ENCODE measurements at places on chromosomes 2 and 18.

- no peak for DNase-seq
Observed at GRCh38 chr2:236337465-236338325, 73.5 kb upstream of the ASB18 start.

DNA sequence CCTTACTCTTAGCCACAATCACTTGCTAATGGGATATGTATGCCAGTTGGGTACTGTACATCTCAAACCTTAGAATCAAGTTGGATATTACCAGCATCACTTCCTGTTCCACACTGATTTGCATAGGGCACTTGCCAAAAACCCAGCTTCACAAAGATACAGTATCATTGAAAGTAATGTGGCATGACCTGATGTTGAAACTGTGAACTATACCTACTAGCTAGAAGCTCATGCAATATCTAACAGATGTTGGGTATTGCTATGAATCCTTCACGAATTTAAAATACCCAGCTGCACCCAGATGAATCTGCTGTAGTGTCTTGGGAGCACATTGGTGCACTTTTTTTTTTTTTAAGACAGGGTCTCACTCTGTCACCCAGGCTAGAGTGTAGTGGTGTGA is 6.5 kb upstream of the STAMBP start:
- no peak for DNase-seq

- no peak for DNase-seq
Observed at GRCh38 chr2:116718451-116718850, 1096.0 kb upstream of the DDX18 start.

- DNase-seq, result no peak
Observed at GRCh38 chr18:9055185-9055584, 47.3 kb upstream of the NDUFV2 start.

DNA sequence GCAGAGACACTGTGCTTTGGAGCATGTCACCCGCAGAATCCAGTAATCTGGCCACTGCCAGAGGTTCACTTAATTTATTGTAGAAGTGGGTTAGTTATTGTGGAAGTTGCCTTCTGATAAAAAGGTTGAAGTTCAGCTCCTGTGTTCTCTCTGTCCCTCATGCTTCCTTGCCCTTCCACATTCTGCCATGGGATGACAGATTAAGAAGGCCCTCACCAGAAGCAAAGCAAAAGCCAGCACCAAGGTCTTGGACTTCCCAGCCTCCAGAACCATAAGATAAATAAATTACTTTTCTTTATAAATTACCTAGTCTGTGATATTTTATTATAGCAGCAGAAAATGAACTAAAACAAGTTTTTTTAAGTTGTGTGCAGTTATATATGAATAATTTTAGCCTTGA is 145.0 kb upstream of the SH3BP4 start:
- no peak for DNase-seq

GRCh38 chr2:241989074-241989473 is 119.5 kb downstream of the RTP5 start:
- peak; percentile 57 for DNase-seq

GRCh38 chr18:66731890-66732289 is 128.0 kb upstream of the CDH19 start:
- DNase-seq, result no peak

DNA sequence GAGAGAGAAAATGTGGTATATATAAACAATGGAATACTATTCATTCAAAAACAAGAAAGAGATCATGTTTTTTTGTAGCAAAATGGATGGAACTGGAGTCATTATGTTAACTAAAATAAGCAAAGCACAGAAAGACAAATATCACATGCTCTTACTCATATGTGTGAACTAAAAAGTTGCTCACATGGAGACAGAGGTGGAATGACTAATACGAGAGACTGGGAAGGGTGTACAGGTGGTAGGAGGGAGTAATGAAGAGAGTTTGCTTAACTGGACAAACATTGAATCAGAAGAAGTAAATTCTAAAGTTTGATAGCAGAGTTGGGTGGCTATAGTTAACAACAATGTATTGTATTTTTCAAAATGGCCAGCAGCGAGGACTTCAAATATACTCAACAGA is 1080.7 kb upstream of the CHAC2 start:
- no peak for DNase-seq

DNA sequence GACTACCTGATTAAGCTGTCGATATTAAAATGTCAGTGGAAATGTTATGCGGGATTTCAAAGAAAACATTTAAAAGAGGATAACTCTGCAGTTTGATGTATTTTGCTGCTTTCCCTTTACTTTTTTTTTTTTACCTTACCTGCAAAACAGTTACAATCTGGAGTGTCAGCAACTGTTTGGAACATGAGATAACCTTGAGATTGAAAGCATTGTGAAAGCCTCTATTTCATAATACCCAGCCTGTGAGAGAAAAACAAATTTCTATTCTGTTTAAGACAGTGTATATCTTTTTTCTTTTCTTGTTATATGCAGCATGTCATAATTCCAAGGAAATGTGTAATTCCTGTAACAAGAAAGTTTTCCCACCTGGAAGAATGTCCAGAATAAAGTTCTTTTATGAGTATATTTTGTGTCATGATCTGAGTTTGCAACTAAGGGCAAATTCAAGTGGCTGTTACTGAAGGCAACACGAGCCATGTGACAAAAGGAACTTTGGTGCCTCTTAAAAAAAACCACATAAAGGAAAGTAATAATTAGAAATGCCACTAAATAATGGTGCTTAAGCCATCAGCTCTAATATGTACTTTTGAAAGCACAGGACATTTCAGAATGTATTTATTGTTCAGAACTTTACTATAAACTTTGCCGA is 297.0 kb upstream of the DSEL start:
- no peak for DNase-seq

DNA sequence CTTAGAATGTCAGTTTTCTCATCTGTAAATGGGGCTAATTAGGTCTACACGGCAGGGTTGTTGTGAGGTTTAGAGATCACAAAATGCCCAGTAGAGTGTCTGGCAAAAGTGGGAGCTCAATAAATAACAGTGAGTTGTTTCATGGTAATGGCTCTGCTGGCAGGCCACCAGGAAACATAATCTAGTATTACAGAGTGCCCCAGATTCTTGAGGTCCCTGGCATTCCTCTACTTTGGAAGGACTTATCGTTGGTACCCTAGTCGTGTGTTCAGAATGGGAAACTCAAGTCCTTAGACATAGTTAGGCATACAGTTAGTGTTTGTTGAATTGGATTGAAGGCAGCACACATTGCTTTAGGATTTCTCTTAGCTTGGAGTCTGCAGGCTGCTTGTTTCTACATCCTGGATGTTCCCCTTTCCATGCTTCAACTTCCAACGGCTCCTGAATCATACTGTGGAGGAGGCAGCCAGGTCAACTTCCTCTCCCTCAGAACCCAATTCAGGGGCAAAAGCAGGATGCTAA is 161.5 kb upstream of the FOSL2 start:
- no peak for DNase-seq

DNA sequence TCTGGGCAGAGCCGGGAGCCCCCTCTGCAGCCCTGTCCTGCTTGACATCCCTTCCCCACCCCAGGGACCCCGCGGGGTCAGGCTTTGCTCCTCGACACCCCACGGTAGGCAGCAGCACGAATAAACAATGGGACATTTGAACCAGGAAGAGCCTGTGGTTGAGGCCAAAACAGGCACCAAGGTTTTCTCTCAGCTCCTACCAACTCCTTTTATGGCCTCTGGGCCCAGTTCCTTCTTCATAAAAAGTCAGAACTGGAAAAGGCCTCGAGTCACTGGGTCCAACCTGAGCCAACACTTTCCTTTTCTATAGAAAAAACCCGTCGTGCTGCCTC is 20.6 kb downstream of the TEX44 start:
- DNase-seq, result no peak

- DNase-seq, result no peak
Observed at GRCh38 chr2:162242586-162243280, 512 bp downstream of the FAP start.

- DNase-seq, result no peak
Observed at GRCh38 chr2:48080534-48081316, 174.4 kb upstream of the FBXO11 start.

DNA sequence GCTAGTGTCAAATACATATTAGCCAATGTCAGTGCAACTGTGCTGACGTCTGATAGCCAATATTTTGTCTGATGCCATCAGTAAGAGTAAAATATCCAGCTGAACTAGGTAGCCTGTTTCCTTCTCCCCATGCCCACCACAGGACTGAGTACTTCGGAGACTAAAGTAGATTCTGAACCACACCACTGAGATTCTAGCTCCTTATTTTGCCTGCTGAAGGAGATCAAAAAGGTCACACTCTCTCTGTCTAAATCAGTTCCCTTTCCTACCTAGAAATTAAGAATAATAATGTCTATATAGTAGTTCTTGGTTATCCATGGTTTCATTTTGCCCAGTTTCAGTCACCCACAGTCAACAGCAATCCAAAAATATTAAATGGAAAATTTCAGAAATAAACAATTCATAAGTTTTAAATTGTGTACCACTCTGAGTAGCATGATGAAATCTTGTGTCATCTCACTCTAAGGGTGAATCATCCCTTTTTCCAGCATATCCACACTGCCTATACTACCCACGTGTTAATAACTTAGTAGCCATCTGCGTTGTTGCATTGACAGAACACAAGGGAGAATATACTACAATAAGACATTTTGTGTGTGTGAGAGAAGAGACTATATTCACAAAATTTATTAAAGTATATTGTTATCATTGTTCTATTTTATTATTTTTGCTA is 1043.3 kb upstream of the PIK3C3 start:
- no peak for DNase-seq

- no peak for DNase-seq
Observed at GRCh38 chr2:196249171-196249570, 77.8 kb upstream of the STK17B start.

GRCh38 chr18:69843015-69843414 is 104.7 kb downstream of the CD226 start:
- no peak for DNase-seq

DNA sequence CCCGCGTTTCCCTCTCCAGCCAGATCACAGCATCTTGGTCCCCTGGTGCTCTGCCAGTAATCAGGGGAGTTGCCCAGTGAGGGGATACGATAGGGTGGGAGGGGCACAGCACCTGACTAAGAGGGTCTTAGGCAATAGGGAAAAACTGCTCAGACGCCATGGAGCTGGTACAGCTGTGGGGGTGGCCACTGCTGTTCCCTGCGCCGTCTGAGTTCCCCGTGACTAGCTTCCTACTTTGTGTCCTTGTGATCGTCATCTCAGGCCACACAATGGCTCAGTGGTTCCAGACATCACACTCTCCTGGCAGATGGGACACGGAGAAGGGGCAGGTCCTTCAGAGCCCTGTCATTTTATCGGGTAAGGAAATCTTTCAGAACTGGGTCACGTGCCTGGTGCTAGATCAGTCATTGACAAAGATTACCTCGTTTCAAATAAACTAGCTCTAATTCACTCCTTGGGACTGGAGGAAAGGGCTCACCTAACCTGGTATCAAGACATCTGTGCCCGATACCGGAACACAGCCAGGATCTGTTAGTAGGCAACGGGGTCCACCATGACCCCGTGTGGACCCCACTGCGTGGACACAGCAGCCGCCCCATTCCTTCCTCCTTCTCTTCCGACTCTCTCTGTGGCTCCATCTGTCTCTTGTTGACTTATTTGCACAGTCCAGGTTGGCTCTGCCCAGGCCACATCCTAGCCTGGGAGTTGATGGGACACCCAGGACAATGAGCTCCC is 101.6 kb downstream of the PTGR3 start:
- DNase-seq, result no peak

DNA sequence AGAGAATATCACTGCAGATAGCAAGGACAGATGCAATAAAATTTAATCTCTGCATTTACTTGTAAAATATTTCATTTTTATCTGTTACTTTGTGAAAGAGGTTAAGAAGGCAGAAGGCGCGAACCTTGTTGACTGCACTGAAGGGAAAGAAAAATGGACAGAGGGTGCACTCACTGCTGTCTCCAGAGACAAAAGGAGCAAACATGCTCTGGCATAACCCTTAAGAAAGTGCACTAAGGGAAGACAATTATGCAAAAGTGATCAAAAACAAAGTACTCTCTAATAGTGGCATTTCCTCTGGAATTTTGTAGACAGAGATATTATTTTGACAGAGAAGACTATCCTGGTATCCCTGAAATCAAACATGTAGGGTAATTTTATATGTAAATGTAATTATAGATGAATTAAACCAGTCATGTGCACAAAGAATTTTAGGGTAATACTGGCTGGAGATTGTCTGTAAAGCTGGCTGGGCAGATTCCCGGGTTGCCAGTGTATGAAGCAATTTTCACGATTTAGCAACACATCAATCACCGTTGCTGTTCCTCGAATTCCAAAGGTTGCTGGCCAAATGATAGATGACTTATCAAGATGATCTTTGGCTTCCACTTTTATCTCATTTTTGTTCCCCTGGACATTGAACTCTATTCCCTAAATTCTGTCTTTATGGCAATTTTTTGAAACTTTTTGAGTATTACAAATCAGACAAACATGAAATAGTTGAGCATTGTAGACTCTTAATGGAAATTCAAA is 1176.9 kb downstream of the SUCLG1 start:
- DNase-seq, result no peak

GRCh38 chr2:42504364-42505230 is 10.8 kb upstream of the KCNG3 start:
- DNase-seq, result no peak

GRCh38 chr2:187168720-187169713 is 279.0 kb downstream of the CALCRL start:
- DNase-seq, result no peak

DNA sequence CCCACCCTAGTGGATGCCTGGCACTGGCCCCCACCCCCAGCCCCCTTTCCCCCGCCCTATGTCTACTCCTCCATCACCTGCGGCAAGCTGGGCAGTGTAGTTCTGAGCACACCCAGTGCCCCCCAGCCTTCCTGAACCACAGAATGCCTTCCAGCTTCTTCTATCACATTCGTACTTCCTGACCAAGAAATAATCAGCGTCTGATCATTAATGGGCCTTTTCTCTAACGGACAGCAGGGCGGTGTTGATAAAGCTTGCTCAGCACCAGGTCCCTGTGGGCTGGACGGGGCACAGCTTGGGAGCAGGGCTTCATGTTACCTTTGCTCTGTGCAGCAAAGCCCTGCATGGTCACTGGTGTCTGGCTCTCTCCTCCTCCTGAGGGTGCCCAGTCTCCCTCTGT is 15.4 kb downstream of the UXS1 start:
- no peak for DNase-seq

GRCh38 chr2:8298783-8299182 is 383.1 kb upstream of the ID2 start:
- peak; percentile 74 for DNase-seq

DNA sequence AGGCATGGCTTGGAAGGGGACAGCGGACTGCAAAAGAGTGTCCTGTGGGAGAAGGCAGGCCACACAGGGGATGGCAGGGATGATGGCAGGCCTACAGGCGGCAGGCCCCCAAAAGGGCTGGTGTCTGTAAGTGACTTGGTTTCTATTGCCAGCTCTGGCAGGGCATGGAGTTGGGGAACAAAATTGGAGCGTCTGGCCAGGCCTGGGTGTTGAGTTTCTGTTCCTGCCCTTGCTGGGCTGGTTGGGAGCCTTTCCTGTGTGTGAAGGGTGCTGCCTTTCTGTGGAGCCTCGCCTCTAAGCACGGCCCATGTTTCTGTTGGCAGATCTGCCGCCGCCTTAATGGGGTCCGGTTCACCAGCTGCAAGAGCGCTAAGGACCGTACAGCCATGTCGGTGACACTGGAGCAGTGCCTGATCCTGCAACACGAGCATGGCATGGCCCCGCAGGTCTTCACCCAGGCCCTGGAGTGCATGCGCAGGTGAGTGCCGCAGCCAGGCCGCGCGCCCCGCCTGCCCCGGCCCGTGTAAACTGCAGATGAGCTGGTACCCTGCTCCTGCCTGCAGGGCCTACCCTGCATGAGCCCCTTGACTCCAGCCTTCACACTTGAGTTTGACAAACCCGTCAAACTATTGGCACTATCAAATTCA is 31.5 kb downstream of the COA5 start:
- no peak for DNase-seq

All from CD4-positive, alpha-beta T cell treated with Interleukin-15 for 1 hour (primary cell).